ELR (cell line): ENCODE measurements at places on chromosomes 12 and 14.

GRCh38 chr12:66340131-66340530 lies 37.8 kb downstream of the HELB start:
- no peak for DNase-seq

- peak; percentile 98 for DNase-seq
These were observed 24.2 kb downstream of the TRHDE start for GRCh38 chr12:72296389-72296788.

DNA sequence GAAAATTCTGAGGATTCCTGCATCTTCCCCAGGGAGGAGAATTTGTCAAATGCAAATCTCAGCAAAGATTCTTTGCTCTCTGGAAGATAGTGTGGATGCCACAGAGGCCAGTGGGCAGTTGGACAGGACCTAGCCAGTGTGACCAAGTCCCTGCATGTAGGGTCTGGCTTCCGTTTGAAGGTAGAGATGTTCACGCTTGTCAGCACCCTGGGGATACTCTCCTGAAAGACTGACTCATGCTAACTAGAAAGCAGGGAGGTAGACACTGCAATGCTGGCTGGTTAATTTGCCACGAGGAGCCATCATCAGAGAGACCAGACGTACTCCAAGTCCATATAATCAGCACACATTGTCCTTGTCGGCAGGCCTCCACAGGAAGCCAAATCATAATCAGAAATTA lies 130.1 kb downstream of the SAMD4A start:
- no peak for DNase-seq

- DNase-seq, result no peak
These were observed 9.9 kb downstream of the LRRC10 start for GRCh38 chr12:69600804-69601203.

DNA sequence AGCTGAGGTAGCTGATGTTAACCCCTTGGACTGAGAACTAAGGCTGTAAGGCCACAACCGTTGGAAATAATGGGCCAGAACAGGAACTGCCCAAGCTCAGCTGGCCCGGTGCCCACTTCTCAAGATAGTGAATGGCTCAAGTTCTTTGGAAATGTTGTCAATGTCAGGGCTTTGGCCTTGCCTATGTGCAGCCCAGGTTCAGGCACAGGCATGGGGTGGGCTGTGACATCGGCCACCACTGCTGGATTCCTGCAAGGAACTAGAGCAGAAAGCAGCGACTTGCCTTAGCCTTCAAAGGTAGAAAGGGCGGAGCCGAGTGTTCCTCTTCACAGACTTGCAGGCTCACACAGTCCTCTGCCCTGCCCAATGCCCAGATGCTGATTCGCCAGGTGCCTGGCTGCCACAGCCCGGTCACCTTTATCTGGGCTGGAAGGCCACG lies 291.2 kb downstream of the ZFP36L1 start:
- no peak for DNase-seq

DNA sequence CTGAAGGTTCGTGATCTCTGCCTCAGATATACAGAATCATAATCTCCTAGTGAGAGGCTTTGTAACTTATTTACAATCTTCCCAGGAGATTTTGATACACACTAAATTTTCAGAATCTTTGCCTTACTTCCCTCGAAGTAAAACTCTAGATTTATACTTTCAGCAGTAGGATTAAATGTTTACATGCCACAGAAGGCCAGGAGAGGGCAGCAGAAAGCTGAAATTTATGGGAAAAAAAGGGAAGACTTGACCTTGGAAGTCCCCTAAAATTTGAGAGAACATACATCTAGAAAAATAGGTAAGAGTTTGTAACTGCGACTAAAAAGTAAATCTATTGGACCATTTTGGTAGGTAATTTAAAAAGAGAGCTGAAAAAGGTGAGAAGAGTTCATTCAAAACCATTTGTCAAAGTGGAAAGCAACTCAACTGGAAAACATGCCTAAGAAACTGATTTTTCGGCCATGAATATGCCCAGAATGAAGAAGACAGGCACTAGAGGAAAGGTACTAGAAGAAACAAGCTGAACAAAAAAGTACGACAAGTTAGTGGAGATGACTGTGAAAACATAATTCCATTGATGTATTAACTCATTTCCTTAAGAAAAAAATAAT lies 242.0 kb upstream of the MDGA2 start:
- DNase-seq, result peak; percentile 16

DNA sequence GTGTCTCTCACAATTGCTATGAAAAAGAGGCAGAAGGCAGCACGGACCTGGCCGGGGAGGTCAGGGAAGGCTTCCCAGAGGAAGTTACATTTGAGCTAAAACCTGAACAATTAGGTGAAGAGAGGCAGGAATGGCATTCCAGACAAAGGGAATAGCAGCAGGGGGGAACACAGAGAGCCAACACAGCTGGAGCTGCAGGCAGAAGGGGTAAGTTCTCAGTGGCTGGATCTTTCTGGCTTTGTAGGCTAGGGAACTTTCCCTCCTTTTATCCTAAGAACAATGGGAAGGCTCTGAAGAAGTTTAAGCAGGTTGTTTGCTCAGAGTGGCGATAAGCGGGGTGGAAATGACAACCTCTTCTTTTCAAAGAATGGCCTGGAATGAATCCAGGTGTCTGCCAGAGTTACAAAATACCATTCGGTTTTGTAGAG lies 100.0 kb downstream of the PRIMA1 start:
- no peak for DNase-seq

- no peak for DNase-seq
These were observed 216.5 kb upstream of the RTL1 start for GRCh38 chr14:101119830-101120571.

DNA sequence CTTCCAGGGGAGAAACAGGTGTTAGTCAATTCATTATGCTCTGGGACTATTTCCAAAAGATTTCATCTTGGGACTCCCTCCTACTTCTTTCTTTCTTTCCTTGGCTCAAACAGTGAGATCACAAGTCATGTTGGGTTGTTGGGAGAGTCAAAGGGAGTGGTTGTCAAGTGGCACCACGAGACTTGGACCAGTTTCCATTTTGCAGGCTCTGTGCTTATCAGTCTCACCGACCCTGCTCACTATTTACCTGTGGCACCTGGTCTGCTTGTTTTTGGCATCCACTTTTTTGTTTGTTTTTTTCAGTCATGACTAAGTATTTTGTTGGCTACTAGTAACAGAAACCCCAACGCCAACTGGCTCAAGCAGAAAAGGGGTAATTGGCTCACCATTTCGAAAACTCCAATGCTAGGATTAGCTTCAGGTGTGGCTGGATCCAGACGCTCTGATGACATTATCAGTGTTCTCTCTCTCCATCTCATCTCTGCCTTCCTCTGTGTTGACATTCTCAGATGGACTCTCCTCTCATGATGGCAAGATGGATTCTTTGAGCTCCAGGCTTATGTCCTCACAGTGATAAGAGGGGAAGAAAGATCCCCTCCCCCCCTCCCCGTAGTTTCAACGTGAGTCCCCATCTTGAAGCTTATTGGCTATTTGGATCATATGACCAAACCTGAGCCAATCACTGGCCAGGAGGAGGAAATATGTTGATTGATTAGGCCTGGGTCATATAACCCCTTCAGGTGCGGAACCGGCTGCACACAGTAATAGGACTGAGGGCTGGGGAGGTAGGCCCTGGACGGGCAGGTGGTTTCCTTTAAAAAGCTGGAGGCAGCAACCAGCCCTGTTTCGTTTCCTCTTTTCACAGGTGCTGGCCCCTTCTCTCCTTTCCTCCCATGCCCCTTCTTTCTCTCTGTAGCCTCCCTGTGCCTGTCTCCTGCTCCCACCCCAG lies 84.2 kb downstream of the AACS start:
- DNase-seq, result no peak

- DNase-seq, result peak; percentile 44
These were observed 262.5 kb downstream of the FOXG1 start for GRCh38 chr14:29028973-29029582.

DNA sequence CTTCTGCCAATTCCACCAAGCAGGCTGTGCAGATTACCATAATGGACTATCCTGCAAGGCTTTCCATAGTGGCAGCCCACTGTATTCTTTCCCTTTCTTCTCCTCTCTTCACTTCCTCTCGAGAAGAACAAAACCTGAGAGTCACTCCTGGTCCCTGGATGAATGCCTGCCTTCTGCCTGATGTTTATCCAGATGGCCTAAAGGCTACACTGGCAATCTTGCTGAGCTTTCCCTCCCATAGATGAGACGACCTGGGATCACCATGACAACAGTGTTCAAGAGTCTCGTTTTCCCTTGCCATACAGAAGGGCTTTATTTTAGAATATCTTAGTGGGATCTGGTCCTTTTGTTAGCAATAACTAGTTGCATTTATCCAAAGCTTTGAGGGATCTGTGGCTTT lies 142.3 kb downstream of the RTN1 start:
- no peak for DNase-seq

DNA sequence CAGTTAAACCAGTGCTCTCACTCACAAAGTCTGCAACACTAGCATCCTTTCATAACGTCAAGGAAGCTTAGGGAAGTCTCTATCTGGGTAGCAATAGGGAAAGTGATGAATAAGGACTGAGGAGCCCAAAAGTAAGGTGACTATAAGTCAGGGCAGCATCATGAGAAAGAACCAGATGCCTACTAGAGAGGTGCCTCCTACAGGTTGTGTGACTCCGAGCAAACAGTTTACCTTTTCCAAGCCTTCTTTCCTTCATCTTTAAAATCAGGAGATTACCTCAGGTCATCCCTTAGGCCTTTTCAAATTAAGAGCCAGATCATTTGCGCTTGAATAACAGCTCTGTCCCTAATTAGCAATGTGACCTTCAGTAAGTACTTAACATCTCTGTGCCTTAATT lies 40.2 kb downstream of the RTN1 start:
- no peak for DNase-seq

DNA sequence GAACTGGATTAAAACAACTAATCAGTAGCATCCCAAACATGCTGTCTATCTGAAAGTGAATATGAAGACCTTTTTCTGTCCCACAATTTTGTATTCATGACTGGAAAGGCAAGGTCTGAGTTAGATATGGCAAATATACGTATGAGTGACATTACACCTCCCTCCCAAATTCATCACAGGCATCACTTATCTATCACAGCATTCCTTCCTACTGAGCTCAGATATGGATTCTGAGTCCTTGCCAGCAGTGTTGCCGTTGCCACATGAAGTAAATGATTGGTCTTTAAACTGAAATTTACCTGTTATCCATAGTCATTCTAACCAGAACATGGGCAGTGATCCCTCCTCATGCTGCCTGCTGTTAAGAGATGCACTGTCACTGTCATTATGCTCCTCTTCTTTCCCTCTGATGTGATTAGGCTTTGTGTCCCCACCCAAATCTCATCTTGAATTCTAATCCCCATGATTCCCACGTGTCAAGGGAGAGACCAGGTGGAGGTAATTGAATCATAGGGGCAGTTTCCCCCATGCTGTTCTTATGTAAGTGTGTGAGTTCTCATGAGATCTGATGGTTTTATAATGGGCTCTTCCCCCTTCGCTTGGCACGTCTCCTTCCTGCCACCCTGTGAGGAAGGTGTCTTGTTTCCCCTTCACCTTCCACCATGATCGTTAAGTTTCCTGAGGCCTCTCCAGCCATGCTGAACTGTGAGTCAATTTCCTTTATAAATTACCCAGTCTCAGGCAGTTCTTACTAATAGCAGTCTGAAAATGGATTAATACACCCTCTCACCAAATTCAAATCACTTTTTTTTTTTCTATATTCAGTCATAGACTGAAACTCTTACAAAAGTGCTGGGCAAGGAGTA lies 288.4 kb downstream of the NUAK1 start:
- DNase-seq, result no peak

DNA sequence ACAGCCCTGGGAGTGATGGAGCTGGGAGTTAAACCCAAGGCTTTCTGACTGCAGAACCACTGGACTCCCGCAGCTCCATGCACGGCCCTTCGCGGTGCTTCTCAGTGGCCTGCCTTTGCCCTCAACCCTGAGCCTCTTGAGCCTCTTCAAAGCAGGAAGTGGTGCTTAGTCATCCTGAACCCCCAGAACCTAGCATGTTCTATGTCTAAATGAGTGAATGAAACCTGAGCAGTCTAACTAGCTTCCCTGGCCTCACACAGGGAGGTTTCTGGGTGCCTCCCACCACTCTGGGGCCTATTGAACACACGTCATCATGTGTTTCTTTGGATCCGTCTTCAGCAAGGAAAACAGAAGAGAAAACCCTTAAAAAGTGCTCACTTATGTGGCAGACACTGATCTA lies 117.9 kb upstream of the SFSWAP start:
- DNase-seq, result no peak

GRCh38 chr12:53719649-53720048 lies 7.6 kb downstream of the CALCOCO1 start:
- no peak for DNase-seq

- DNase-seq, result peak; percentile 89
These were observed 5.6 kb upstream of the CRIP1 start for GRCh38 chr14:105480807-105481801.

- DNase-seq, result peak; percentile 50
These were observed 83.6 kb upstream of the USP44 start for GRCh38 chr12:95634622-95635621.

- DNase-seq, result no peak
These were observed 42.9 kb upstream of the AP4S1 start for GRCh38 chr14:30982533-30982932.

- DNase-seq, result no peak
These were observed 6.0 kb downstream of the ULK1 start for GRCh38 chr12:131900397-131900796.

GRCh38 chr14:89425931-89426330 lies 8.9 kb upstream of the FOXN3 start:
- peak; percentile 96 for DNase-seq

DNA sequence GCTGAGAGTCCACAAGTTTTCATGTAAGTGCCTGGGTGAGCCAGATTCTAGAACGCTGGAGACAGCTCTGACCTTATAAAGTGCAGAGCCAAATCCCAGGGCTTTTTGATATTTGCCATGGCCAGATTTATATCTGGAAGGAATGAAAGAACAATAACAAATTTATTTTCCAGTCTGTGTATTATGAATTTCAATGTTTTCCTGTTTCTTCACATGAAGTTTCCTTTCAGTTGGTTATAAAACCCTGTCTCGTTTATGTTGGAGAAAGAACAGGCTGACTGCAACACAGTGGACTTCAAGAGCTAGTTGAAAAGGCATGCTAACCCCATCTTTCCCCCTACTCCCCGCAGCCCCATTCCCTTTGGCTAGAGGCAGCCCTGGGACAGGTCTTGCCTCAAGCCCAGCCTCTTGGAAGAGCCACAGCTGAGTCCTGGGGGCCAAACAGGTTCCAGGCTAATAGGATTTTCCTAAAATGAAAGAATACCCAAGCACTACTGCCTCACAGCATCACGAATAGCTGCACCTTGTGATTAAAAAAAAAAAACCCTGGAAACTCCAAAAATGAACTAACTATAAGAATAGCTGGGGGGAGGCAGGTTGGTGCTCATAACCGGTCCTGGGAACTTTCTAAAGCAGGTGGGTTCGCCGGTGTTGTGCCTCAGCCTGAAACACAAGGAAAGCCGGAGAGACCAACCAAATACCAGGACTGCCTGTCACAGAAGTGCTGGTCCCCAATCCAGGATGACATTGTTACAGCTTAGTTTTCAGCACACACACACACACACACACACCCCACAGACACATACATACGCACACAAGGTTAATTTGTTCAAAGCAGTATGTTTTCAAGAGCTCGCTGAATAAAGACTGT lies 1.5 kb downstream of the FBLN5 start:
- DNase-seq, result peak; percentile 5

- no peak for DNase-seq
These were observed 17.3 kb downstream of the GPR68 start for GRCh38 chr14:91227183-91227628.

GRCh38 chr12:123910761-123911193 lies 61.9 kb downstream of the CCDC92 start:
- DNase-seq, result peak; percentile 33
